ENCODE measurements at places on chromosomes 7 and 10.

- no peak for DNase-seq
Measured at GRCh38 chr7:25282194-25282593, 53.9 kb upstream of the NPVF start.

- DNase-seq, result no peak
Measured at GRCh38 chr7:77395626-77396025, 20.5 kb downstream of the GSAP start.

- no peak for DNase-seq
Measured at GRCh38 chr7:137791930-137792329, 54.8 kb downstream of the DGKI start.

- DNase-seq, result no peak
Measured at GRCh38 chr7:96349572-96349971, 27.7 kb upstream of the SLC25A13 start.

- no peak for DNase-seq
Measured at GRCh38 chr10:126126866-126127265, 230.5 kb downstream of the FANK1 start.

All from stimulated activated naive CD4-positive, alpha-beta T cell treated with Interleukin-2 at 50 U/mL for 16 hours (primary cell).